ENCODE measurements at places on chromosomes 11 and 22.

DNA sequence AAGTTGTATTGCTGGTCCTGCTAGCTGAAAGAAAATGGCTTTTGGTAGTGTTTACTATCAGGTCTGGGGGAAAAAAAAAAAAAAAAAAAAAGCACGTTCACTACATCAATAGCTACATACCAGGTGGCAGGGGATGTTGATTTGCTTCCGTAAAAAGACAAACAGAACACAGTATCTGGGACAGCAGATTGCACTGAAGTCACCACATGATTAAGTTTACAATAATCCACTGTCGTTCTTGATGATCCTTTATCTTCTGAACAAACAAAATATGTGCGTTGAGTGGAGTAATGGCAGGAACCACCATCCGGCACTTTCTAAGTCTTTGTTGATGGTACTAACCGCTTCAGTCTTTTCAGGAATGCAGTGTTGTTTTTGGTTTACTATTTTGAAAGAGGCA lies 48.7 kb downstream of the DDX6 start:
- DNase-seq = no peak

GRCh38 chr22:21726650-21727049 lies 8.9 kb downstream of the YPEL1 start:
- DNase-seq = no peak

DNA sequence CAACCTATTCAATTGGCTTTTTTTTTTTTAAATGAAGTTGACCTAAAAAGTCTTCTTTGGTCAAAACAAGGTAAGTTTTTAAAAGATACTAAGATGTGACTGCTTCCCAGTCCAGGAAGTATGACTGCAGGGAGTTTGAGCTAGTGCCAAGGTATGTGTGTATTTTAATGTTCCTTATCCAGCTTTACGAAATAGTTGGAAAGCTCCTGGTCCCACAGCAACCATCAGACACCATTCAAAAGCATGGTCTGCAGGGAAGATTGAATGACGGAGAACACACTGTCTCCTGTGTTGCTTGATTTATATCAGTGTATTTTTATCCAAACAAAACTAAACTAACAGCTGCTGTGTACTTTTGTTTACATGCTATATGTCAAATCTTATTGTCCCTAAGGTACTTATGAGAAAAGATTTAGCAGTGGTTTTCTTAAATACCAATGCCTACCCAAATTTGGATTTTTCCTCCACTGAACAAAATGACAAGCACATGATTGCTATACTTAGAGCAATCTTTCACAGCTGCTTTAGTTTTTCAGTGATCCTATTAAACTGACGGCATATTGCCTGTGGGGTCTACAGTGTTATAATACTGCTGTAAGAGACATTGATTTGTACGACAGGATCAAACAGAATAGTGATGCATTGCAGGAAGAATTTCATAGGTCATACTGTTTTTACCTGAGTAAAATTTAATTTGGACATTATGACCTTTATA lies 122.9 kb downstream of the DCDC1 start:
- no peak for DNase-seq

- DNase-seq = no peak
Measured at GRCh38 chr11:67163006-67163405, 43.9 kb downstream of the KDM2A start.

GRCh38 chr11:1372660-1373059 lies 17.1 kb upstream of the BRSK2 start:
- no peak for DNase-seq

- no peak for DNase-seq
Measured at GRCh38 chr22:32536352-32536751, 61.7 kb downstream of the FBXO7 start.

GRCh38 chr11:117828611-117829368 lies 4.2 kb upstream of the FXYD2 start:
- DNase-seq = peak; percentile 58

- DNase-seq = no peak
Measured at GRCh38 chr11:75195167-75195962, 44.5 kb downstream of the SLCO2B1 start.

DNA sequence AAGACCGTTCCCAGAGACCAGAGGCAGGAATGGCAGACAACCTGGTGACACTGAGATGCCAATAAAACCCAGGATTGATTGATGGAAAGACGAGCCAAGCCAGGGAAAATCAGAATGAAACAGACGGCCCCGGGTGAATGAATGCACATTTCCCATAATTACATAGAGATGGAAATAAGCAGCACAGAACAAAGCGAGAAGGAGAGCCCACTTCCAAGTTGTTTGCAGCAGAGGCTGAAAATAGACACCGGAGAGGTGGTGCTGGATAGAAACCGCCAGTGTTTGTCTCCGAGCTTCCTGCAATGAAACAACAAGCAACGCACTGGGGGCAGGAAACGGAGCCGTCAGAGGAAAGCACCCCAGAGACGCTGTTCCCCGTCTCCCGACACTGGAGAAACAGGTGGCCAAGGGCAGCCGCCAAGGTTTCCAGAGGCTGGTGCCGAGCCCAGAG lies 406.8 kb downstream of the SHANK2 start:
- DNase-seq = no peak

DNA sequence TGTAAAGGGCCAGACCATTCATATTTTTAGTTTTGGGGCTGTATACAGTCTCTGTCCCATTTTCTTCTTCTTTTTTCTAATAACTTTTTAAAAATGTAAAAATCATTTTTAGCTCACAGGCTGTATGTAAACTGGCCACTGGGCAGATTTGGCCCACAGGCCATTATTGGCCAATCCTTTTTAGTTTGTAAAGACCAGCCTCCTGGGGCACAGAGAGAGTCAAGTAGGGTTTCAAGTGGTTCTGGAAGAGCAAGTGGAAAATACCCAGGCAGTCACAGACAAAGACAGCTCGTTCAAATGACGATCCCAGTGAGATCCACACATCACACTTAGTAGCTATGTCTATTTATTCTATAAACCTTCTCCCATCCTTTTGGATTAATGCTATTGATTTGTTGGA lies 150.2 kb upstream of the ARHGAP20 start:
- no peak for DNase-seq

- DNase-seq = no peak
Measured at GRCh38 chr11:60164550-60165075, 18.3 kb downstream of the MS4A6A start.

DNA sequence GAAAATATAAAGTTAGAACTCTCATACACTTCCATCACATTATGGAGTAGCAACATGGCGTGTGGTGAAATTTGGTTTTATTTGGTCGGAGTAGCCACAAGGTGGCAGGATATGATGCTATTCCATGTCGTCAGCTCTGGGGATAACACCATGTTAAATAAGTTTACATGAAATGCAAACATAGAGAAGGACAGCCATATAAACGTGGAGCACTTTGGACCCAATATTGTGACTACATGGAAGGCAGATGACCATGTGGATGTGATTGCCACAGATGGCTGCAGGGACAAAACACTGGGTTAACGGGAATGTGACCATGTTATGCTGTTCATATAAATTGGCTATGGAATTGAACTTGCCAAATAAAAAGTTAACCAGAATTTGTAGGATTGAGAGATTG lies 21.0 kb downstream of the OR5M11 start:
- DNase-seq = no peak

DNA sequence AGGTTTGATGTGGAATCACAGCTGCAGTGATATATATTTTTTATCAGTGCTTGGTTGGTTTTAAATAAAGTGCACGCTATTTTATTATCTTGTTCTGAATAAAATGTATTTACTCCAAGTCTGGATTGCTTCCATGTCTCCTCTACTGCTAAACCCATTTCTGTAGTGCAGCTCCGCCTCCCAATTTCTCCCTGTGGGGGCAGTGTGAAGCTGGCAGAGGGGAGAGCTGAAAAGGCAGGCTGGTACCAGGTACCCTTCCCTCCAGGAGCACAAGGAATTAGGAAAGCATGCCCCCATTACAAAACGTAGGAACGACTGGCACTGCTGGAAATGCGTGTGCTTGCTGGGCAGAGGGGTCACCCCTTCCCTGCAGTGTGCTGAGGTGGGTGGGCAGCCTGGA lies 934 bp upstream of the TMEM132A start:
- DNase-seq = no peak

DNA sequence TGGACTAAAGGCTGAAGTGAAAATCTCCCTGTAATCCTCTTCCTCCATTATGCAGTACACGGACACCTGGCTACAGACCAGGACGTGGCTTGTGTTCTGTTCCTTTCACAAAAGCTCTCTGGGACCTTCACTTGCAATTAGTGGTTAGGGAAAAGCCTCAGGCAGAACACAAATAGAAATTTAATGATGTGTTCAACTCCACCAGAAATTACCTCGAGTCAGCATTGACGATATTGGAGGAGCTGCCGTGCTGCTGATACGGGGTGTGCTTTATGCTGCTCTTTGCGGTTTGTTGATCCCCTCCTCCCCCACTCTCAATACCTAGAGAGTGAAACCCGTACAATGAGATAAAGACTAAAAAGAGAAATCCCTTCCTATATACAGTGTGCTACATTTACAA lies 48.9 kb downstream of the POLD3 start:
- no peak for DNase-seq

DNA sequence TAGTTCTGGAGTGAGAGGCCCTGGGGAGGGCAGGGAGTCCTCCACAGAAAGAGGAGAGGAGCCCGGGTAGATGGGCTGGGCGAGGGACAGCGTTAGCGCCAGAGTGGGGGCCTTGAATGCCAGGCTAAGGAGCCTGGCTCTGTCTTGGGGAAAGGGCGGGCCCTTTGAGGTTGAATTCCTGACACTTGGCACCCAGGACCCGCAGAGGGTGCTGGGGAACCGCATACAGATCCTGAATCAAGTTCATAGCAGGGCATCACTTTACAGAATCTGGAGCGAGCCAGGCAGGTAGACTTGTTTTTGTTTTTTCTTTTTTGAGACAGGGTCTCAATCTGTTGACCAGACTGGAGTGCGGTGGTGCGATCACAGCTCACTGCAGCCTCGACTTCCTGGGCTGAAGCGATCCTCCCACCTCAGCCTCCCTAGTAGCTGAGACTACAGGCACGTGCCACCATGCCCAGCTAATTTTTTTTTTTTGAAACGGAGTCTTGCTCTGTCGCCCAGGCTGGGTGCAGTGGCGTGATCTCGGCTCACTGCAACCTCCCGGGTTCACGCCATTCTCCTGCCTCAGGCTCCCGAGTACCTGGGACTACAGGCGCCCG lies 6.1 kb downstream of the CARNS1 start:
- DNase-seq = no peak

GRCh38 chr11:42524534-42525227 lies 787.1 kb upstream of the API5 start:
- DNase-seq = peak; percentile 1

- DNase-seq = no peak
Measured at GRCh38 chr22:40410731-40411505, 40.5 kb downstream of the SGSM3 start.

- no peak for DNase-seq
Measured at GRCh38 chr22:26443901-26444690, 15.0 kb downstream of the ASPHD2 start.

- DNase-seq = no peak
Measured at GRCh38 chr11:123580137-123580536, 74.3 kb downstream of the SCN3B start.

DNA sequence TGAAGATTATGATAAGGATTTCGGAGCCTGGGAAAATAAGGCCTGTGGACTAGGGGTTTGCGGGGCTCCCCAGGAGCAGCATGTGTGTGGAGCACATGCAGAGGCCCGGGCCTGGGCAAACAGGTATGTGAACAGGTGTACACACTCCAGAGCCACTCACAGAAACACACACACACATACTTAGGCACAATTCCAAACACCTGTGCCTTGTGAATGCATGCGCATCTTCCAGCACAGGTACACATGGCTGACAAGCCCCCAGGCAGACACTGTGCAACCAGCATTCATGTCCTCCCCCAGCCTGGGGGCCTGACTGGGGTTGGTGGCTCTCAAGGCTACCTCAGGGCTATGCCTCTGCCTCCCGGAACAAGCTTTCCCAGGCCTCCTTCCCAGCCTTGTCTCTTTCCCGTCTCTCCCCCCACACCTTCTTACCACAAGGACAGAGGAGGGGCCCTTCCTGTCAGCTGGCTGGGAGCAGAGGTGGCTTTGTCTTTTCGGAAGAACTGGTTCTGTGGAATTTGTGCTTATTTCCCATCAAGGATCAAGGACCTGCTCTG lies 2.6 kb upstream of the P2RY6 start:
- no peak for DNase-seq

GRCh38 chr22:38193580-38193979 lies 8.2 kb upstream of the MAFF start:
- DNase-seq = no peak

GRCh38 chr11:1879342-1879940 lies 12.3 kb downstream of the PRR33 start:
- DNase-seq = no peak

GRCh38 chr22:48896766-48897644 lies 930.7 kb downstream of the BRD1 start:
- no peak for DNase-seq

- DNase-seq = no peak
Measured at GRCh38 chr22:20430720-20431510, 6.7 kb downstream of the SCARF2 start.

GRCh38 chr11:62482753-62483152 lies 63.9 kb downstream of the AHNAK start:
- DNase-seq = no peak

GRCh38 chr22:29854432-29854831 lies 16.4 kb upstream of the ASCC2 start:
- DNase-seq = no peak

DNA sequence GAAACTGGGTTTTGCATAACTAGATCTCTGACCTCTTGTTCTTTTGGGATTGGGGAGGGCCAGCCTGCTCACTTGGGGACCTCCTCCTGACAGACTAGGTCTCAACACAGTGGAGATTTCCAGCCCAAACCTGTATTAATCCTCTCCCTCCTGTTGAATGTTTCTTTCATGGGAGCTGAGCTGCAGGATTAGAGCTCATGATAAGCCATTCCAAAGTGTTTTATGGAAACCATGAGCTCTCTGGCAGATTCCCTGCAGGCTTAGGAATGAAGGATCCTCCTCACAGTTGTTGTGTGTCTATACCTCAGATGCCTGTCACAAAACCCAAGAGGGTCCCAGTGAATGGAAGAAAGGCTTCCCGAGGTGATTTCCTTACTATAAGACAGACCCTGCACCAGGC lies 248.4 kb upstream of the B3GAT1 start:
- DNase-seq = no peak

GRCh38 chr11:85423316-85423715 lies 203.8 kb downstream of the DLG2 start:
- no peak for DNase-seq

DNA sequence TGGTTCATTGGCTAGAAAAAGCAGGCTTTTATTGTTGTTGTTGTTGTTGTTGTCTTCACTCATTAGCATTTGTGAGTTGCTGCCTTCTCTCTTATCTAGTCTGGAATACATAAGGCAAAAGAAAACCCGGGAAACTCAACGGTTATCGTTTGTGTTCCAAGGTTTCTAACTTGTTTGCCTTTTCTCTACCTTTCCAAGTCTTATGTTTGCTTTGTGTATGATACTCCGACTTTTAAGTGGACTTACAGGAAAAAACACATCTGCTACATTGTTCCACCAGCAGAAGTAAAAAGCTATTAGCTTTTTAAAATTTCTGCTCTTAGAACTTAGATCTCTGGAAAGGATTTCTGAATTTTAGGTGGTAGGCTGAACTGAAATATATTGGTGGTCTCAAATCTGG lies 27.0 kb upstream of the HIKESHI start:
- no peak for DNase-seq

Data from EL (cell line).